H54 (cell line): ENCODE measurements at places on chromosomes 5 and 9.

DNA sequence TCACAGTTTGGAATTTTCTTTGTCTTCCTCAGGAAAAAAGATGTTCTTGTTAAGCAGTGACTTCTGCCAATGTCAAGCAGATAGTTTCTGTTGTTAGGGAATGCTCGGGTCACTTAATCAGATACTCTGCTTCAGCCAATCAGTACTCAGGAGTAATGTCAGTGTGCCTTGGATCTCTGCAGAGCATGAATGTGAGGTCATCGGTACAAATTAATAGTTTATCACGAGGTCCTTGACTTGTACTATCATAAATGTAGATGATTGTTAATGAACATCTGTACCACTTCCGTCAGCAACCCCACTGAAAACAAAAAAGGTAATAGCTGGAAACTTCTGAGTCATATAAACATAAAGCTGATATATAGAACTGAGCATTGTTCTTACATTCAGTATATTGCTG lies 73.6 kb downstream of the FBXL7 start:
- no peak for DNase-seq

DNA sequence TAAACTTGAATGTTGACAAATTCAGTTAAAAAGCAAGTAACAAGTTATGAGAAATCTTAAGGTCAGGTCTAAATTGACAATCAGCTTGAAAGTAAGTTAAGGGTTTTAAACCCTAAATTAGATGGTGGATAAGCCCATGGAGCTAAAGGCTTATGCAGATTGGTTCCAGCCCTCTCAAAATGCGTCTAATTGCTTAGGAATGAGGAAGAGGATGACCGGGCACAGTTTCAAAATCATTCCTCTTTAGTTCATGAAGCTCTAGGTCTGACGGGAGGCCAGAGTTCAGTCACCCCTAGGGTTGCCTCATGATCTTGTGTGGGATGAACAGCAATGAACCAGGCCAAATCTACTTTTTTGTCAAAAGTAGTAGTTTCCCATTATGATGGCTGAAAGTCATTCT lies 75.4 kb downstream of the SLC38A9 start:
- DNase-seq, result no peak

- no peak for DNase-seq
Measured at GRCh38 chr9:81377320-81377719, 312.0 kb downstream of the TLE1 start.

GRCh38 chr5:161713042-161713441 lies 27.5 kb downstream of the GABRA6 start:
- DNase-seq, result no peak

- no peak for DNase-seq
Measured at GRCh38 chr5:54837093-54837492, 148.3 kb downstream of the ESM1 start.

DNA sequence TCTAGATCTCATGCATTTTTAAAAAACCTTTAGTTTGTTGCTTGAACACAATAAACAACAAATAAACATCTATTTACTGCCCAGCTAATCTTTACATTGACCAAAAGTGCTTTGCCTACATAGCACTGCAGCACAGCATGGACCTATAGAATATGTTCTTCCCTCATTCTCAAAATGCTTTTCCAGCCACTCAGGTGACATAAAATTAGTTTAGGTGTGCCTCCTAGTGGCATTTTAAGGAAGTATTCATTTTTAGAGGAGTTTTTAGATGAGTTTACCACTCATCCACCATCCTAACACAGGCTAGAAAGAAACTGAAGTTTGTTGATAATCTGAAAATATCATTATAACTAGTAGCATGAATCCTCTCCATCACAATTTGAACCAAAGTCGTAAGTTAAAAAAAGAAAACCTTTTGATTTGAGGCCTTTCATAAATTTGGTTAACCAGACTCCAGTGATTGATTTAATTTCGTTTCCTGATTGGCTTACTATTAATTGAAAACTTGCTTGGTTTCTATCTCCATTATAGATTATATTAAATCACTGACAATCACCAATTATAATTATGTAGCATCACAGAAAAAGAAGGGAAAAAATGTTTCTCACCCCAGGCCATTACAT lies 12.6 kb downstream of the PLGRKT start:
- DNase-seq, result no peak

DNA sequence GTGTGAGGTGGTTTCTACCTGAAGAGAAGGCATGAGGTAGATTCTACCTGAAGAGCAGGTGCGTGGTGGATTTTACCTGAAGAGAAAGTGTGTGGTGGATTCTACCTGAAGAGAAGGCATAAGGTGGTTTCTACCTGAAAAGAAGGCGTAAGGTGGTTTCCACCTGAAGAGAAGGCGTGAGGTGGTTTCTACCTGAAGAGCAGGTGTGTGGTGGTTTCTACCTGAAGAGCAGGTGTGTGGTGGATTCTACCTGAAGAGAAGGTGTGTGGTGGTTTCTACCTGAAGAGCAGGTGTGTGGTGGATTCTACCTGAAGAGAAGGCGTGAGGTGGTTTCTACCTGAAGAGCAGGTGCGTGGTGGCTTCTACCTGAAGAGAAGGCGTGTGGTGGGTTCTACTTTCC lies 192.8 kb downstream of the MED10 start:
- DNase-seq, result no peak

DNA sequence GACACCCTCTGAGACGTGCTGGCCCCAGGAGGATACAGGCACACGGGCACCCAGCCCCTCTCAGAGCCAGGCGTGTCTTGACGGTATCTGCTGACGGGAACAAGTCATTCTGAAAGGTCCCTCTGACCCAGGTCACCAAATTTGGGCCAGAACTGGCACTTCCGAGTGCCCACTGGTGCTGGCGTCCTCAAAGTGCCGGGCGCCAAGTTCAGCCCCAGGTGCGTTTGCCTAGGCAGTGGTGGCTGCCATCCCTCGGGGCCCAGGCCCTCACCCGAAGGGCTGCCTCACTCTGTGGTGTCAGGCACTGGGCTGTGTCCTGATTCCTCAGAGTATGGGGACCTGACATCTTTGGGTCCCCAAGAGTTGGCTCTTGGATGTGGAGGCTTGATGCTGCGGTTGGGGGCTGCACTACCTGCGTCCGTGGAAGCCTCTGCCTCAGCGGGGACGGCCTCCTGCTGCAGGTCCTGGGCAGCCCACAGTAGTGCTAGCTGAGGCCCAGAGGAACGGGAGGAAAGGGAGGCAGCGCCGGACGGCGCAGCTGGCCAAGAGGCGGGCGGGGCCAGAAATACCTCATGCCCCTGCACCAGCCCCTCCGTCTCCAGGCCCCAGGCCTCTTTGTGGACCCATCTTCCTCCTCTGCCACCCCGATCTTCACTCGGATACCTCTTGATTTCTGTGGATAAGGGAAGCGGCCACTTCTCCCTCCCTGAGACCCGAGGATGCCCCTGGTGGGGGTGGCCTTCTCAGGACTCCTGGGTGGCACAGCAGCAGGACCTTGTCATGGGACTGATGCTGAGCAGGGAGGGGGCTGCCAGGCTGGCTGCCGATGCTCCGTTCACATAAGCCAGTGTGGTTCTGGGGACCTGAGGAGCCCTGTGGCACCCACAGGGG lies 109.4 kb upstream of the LMX1B start:
- DNase-seq, result no peak

- no peak for DNase-seq
Measured at GRCh38 chr5:92401-93220, 643 bp downstream of the PLEKHG4B start.

- DNase-seq, result no peak
Measured at GRCh38 chr5:76376148-76376865, 26.8 kb upstream of the IQGAP2 start.

GRCh38 chr9:33320568-33321261 lies 30.4 kb downstream of the NFX1 start:
- peak; percentile 12 for DNase-seq

- no peak for DNase-seq
Measured at GRCh38 chr9:84512493-84512892, 157.0 kb upstream of the NTRK2 start.

DNA sequence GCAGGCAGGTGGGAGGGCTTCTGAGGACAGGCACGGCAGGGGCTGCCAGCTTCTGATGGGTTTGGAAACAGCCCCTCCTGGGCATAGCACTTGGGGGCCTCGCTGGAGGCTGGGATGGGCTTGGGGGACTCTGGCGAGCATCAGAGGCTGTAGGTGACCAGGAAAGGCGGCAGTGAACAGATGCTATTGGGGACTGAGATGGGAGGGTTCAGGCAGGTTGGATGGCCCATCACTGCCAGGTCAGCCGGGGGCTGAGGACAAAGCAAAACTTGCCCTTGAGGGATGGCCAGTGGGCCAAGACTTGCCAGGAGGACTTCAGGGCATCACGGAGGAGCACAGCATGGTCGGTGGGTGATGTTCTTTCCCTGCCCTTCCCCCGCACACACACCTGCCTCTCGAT lies 6.7 kb downstream of the AIF1L start:
- no peak for DNase-seq

GRCh38 chr9:91261417-91261816 lies 100.3 kb downstream of the AUH start:
- no peak for DNase-seq

- no peak for DNase-seq
Measured at GRCh38 chr5:7668161-7668560, 182.8 kb downstream of the CFAP90 start.

GRCh38 chr9:114240216-114240615 lies 82.7 kb upstream of the ORM1 start:
- DNase-seq, result no peak

- no peak for DNase-seq
Measured at GRCh38 chr5:157835041-157835440, 23.9 kb downstream of the CLINT1 start.

- no peak for DNase-seq
Measured at GRCh38 chr9:72681283-72681630, 159.8 kb downstream of the TMC1 start.

DNA sequence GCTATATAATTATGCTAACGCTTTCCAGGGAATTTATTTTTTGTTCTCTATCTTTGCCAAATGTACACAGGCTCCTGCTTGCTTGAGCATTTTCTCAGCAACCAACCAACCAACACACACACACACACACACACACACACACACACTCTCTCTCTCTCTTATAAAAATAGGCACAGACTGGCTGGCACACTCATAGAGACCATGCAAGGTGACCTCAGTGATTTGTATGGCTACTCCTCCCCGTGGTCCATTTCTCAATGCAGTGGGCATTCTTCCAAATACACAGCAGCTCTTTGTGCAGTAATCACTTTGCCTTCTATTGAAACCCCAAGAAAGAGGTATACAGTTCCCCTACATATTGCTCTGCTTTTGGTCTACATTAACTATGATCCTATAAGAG lies 416.0 kb downstream of the MAN2A1 start:
- no peak for DNase-seq

DNA sequence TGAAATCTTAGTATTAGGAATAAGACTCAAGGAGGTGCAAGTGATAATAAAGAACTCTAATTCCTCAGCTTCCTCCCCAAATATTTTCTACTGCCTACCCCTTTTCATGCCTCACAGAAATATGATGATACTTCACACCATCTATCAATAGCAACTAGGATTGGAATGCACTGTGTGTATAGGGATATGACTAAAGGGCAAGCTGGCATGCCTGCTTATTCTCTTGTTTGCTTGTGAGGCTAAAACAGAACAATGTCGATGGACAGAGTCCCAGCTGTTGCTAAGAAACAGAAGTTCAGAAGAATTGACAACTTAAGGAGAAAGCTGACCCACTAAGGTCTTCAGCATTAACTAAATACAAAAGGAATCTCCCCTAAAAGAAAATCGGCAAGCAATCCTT lies 9.7 kb upstream of the CHD1 start:
- DNase-seq, result no peak
